ENCODE measurements at places on chromosomes 3 and 15.

DNA sequence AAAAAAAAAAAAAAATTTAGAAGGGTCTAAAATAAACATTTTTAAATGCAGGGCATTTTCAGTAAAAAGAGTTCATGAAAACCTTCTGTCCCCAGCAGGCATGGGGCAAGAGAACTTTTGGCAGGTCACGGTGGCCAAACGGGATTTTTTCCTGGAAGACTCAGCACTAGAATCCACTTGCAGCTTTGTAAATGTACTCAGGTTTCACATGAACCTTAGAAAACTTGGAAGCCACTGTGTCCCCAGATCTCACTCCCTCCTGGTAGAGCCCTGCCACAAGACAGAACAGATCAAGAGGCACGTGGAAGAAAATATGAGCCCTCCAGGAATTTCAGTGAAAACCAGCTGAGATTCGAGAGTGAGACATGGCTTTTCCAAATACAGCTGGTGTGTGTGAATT is 2.1 kb upstream of the GNB5 start:
- DNase-seq = no peak

GRCh38 chr3:8312685-8313084 is 188.9 kb upstream of the LMCD1 start:
- DNase-seq = no peak

DNA sequence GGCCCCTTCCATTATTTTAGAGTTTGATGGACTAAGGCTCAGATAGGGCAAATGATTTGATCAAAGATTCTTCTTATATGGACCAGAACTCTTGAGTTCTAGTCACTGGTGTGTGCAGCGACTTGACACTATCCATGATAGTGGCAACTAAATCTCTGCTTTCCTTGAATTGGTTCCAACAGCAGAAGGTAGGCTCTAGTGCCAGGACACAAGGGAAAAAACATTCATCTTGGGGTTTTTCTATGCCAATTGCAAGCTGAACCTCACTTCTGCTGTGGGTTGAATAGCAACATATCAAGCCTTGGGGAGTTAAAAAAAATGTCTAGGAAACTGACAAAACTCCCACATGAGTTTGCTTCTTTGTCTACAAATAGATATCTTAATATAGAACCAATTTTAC is 35.1 kb downstream of the CTXND1 start:
- DNase-seq = no peak

GRCh38 chr3:3087279-3087678 is 22.9 kb downstream of the IL5RA start:
- DNase-seq = no peak

GRCh38 chr3:35721628-35722027 is 82.3 kb downstream of the ARPP21 start:
- no peak for DNase-seq

DNA sequence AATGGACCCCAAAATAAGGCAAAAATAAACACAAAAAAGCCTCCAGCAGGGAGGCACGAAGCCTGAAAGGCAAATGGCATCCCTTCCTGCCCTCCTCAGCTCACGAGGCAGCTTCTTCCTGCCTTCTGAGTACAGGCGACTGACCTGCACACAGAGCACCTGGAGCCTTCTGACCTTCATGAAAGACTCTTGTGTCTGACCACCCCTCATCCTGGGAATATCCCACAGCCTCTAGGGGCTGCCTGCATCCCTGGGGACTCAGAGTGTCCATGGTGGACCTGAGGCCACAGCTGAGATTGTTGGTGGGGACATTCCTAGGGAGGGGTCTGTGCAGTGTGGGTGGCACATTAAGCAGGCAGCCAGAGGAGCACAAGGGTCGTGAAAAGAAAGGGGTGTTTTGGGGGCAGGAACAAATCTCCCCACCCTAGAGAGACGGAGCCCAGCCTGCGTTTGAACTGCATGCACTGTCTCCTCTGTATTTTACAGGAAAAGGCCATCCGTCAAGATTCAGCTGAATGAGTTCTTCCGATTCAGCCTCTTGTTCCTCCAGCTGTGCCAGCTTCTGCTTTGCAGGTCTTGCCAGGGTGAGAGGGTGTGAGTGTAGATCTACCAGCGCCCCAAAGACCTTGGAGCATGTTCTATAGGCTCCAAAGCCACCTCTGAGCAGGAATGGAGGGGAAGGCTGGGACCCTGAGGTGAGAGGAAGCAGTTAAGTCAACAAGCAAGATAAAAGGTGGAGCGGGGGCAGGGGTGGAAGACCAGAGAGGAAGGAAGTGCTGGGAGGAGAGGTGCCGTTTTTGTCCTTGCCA is 80.4 kb upstream of the MEF2A start:
- no peak for DNase-seq

DNA sequence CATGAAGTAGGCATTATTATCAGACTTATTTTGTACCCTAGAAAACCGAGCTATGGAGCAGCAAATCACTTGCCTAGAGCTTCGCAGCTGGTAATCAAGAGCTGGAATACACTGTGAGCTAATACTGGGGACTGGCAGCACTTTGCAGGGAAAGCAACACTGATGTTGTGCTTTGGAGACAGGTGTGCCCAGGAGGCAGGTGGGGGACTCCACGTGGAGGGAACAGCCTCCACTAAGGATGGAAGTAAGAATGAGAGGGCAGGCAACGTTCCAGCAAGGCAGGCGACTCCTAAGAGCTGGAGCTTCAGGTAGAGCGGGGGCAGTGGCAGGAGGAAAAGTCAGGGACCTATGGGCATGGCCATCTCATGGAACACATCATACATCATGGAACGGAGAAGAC is 300.5 kb upstream of the IGF1R start:
- no peak for DNase-seq

GRCh38 chr15:86550075-86550474 is 470.4 kb downstream of the AGBL1 start:
- no peak for DNase-seq

DNA sequence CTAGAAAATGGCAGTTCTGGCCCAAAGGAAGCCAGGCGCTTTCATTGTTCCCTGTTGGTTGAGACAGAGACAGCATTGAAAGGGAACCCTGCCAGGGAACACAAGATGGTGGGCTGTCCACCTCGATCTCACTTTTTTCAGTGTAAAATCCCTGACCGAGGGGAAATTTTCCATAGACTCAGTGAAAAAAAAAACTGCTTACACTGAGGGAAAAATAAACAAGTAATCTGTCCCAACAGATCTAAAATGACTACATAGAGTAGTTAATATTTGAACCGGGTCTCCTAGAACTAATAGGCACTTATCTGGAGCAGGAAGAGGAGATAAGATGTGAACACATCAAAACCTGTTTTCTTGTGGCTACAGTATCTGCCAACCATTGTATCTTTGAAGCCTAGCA is 763.4 kb upstream of the GOLIM4 start:
- no peak for DNase-seq

- no peak for DNase-seq
These were observed 167.5 kb upstream of the IL12A start for GRCh38 chr3:159821110-159821509.

GRCh38 chr3:117820658-117821299 is 1111.2 kb downstream of the TUSC7 start:
- no peak for DNase-seq

DNA sequence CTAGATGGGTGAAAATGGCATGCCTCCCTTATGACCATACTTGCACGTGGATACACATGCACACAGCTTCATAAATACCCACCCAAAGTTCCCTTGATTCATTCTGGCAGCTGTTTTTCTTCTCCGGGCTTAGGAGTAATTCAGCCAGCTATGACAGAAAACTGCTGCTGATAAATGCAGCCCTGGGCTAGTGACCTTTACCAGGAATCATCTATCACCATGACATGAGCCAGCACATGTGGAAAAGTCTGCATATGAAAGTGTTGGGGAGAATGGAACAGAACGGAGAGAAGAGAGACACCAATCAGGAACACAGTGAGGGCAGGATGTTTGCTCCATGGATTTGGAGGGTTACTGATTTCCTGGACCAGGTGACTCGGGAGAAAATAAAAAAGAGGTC is 706.3 kb downstream of the PDCD6IP start:
- DNase-seq = no peak

- no peak for DNase-seq
These were observed 3.0 kb downstream of the CFAP20DC start for GRCh38 chr3:59046839-59047238.

DNA sequence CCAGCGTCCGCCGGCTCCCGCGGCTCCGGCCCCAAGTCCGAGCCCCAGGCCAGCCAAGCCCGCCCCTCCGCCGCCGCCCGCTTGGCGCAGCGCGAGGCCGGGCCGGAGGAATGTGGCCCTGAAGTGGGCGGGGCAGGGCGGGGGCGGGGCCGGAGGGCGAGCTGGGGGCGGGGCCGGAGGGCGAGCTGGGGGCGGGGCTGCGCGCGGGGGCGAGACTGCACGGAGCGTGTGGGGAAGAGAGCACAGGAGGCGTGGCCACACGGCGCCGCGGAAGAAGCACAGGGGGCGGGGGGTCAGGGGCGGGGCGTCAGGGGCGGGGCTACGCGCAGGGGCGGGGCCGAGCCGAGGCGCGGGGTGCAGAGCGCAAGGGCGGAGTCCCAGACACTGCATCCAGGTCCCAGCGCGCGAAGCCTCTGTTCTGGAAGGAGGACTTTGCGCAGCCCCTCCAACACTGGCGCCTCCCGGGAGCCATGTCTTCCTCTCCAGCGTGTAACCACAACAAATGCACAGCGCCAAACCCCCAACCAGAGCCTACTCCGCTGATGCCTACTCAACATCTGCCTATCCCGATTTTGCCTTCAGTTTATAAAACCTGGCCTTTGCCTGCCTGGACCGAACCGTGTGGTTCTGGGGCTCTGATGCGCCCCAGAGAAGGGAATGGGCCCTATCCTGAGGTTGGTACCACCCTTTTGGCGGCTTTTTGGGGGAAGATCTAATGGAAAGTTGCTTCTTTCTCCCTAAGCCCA is 105.5 kb downstream of the IQSEC1 start:
- DNase-seq = no peak

DNA sequence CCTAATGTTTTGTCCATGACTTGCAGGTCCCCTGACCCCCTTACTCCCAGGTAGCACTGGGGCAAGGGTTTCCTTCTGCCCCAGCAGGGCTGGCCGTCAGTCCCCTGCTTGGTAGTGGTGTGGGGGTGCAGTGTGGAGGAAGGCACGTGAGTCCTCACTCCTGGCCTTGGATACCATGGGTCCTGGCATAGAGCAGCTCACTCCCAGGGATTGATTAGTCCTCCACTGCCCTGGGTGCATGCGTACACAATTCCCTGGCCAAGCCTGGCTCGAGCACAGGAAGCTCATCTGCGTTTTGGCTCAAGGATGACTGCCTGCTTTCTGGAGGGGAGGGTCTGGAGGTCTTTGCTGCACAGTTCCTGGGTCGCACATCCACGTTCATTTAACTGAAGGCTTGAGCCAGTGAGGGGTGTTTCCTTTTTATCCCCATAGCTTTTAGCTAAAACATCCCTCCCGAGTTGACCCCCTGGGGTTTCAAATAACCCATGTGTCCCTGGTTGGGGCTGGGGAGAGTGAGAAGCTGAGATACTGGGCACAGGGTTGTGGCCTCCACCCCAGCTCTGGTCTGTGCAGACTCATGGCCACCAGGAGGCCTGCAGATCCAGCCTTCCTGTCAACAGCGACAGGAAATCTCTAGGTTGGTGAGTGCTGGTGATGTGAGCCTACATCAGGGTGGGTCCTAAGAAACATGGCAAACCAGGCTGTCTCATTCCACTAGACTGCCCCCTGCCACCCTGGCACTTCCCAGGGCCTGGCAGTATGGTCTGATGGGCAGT is 11.5 kb downstream of the HEMK1 start:
- DNase-seq = no peak

DNA sequence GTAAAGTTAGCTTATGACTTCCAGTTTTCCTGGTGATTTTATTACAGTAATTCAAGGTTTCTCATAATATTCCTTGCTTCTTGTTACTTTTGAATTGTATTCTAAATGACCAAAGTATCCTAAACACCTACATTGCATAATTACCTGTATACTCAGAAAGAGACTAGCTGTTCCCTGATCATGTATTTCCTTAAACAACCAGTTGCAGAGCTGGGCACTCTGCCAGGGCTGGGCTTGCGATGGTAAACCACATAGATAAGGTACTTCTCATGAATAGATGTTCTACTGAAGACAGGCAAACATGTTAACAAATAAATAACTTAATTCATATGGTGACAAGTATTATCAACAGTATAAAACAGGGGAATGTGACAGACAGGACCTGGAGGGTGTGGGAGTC is 142.3 kb upstream of the WNT5A start:
- no peak for DNase-seq

- DNase-seq = no peak
These were observed 71.1 kb upstream of the DLG1 start for GRCh38 chr3:197369545-197369944.

GRCh38 chr3:184500344-184500923 is 61.2 kb upstream of the EPHB3 start:
- no peak for DNase-seq

DNA sequence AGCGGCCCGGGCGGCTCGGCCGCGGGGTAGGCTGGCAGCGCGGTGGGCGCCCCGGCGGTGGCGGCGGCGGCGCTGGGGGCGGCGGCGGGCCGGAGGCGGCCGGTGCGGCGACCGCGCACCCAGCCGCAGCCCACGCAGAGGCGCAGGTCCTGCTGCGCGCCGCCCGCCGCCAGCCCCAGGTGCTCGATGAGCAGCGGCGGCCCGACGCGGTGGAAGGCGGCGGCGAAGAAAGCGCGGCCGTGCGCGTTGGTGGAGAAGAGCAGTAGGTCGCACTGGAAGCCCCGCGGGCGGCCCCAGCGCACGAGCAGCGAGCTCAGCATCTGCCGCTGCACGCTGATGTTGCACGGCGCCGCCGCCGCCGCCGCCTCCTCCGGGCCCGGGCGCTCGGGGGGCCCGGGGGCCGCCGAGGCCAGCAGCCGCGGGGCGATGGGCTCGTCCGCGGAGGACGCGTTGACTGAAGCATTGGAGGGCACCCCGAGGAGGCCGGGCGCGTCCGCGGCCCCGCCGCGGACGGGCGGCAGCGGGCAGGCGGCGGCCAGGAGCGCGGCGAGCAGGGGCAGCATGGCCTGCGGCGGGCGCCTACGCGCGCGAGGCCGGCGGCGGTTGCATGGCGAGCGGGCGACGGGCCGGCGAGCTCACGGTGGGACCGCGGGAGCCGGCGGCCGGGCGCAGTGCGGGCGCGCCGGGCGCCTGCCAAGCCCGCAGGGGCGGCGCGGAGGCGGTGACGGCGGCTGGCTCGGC is 452 bp downstream of the TMEM158 start:
- no peak for DNase-seq

DNA sequence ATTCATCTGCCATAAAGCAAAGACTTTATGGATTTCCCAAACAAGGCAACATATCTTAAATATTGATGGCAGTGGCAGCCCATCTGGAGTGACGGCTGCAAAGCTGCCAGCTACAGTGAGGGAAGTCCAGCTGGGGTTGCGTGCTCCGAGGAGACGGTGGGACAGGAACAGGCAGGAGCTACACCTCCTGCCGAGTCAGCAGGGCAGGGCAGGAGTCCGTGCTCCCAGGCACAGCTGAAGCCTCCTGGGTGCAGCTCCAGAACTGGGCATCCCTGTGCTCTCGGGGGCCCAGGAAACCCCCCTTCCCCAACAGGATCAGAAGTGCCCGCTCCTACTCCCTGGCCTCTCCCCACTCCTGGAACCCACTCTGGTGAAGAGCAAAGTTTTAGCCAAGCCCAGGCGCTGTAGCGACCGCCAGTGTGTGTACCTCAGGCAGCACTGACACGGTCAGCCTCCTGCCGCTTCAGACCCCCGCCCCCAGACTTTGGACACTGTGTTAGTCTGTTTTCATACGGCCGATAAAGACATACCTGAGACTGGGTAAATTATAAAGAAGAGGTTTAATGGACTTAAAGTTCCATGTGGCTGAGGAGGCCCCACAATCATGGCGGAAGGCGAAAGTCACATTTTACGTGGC is 556.4 kb upstream of the CCDC54 start:
- DNase-seq = no peak
